ENCODE measurements at places on chromosomes 11 and 22.

- H3K27ac ChIP-seq, result no peak overlapping the region
- H3K27me3 ChIP-seq, result no peaks in the 10 kb centered on the region
- no peaks in the 10 kb centered on the region for H3K36me3 ChIP-seq
- H3K4me1 ChIP-seq, result no peaks in the 10 kb centered on the region
- H3K4me3 ChIP-seq, result no peak overlapping the region
- DNase-seq, result no peak
Measured at GRCh38 chr11:105449100-105449734, 160.7 kb upstream of the GRIA4 start.

- no peaks in the 10 kb centered on the region for H3K27me3 ChIP-seq
- H3K36me3 ChIP-seq, result no peaks in the 10 kb centered on the region
- H3K4me3 ChIP-seq, result no peak overlapping the region
- no peak overlapping the region for H3K27ac ChIP-seq
Measured at GRCh38 chr11:75056814-75057213, 39.9 kb downstream of the OR2AT4 start.

GRCh38 chr11:82663535-82663934, 70.1 kb downstream of the FAM181B start:
- H3K27ac ChIP-seq, result no peak overlapping the region
- H3K4me3 ChIP-seq, result no peak overlapping the region
- no peaks in the 10 kb centered on the region for H3K4me1 ChIP-seq
- no peaks in the 10 kb centered on the region for H3K27me3 ChIP-seq
- no peaks in the 10 kb centered on the region for H3K36me3 ChIP-seq

DNA sequence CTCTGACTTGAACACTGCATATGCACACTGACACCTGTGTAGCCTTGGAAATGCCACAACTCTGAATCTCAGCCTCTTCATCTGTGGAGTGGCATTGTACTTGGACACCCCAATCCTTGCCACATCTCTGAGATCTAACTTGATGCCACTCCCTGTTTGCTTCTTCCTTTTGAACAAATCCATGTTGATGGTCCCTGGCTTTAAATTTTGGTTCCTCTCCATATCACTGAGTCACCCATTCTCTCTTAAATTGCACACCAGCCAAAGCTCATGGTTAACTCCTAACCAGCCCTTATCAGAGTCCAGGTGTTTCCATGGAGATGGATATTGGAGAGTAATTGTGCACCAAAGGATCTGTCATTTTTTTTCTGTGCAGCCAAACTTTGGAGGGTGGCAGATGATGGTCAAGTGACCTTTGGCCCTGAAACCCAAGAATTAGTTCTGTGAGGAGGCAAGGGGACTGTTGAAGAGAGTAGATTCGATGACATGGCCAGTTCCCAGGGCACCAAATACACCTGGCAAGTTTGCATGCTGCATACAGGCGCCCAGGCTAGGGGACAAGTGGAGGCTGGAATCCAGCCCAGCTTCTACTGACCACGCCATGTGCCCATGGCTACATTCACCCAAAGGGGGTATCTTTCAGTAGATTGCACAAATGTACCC, 25.1 kb upstream of the PAMR1 start:
- H3K27ac ChIP-seq, result no peak overlapping the region
- no peak overlapping the region for H3K4me3 ChIP-seq
- H3K4me1 ChIP-seq, result peaks cover 22% of the 10 kb centered on the region

DNA sequence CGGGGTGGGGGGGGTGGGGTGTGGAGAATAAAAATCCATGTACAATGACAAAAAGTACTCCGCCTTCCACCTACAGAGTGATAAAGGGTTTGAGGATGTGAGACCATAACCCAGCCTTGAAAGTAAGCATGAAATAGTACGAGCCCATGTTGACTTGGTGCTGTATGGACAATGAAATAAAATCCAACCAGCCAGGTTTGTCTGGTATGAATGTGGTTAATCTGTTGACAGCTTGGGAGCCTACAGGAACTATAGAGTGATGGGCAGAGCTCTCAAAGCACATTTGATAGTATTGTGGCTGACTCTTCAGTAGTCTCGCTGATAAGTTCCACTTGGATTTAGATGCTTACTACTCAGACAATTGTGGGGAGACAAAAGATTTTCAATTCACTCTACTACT, 48.8 kb upstream of the CD44 start:
- no peak overlapping the region for H3K4me3 ChIP-seq
- H3K27ac ChIP-seq, result no peak overlapping the region
- no peaks in the 10 kb centered on the region for H3K27me3 ChIP-seq

DNA sequence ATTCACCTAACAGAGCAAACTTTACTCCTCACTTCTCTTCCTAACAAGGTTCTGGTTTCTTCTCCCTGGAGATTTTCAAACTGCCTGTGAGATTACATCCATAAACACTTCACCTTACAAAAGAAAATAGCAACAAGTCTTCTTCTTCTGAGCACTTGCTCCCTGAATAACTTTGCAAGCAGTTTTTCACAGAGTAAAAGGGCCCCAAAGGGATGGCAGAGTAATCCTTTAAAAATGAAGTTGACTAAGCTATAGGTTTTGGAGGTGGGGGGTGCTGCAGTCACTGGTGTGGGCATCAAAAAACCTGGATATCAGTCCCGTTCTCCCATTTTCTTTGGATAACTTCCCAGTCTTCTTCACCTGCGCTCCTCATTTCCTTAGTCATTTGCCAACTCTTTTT, 484.9 kb downstream of the MIAT start:
- H3K27ac ChIP-seq, result no peak overlapping the region
- peaks cover 17% of the 10 kb centered on the region for H3K4me1 ChIP-seq
- no peak overlapping the region for H3K4me3 ChIP-seq

GRCh38 chr11:5279471-5280090, 9.8 kb upstream of the HBE1 start:
- no peaks in the 10 kb centered on the region for H3K27me3 ChIP-seq
- no peaks in the 10 kb centered on the region for H3K4me1 ChIP-seq
- no peaks in the 10 kb centered on the region for H3K36me3 ChIP-seq
- no peak for DNase-seq
- no peak overlapping the region for H3K4me3 ChIP-seq

GRCh38 chr11:2883979-2884815, 1.4 kb downstream of the CDKN1C start:
- H3K4me3 ChIP-seq, result peak overlapping the region; percentile 61
- peaks cover 44% of the 10 kb centered on the region for H3K4me1 ChIP-seq
- peak; percentile 88 for DNase-seq
- no peaks in the 10 kb centered on the region for H3K36me3 ChIP-seq

- H3K4me1 ChIP-seq, result no peaks in the 10 kb centered on the region
- H3K27ac ChIP-seq, result no peak within 1 kb of the TSS
- H3K27me3 ChIP-seq, result peaks cover 29% of the 10 kb centered on the region
- DNase-seq, result no peak
Measured at GRCh38 chr22:24427500-24428164, at the start of gene ADORA2A. TSS of gene ADORA2A (plus strand) at chr22:24427599. CDS start at chr22:24433405, 5,806 bp downstream.

DNA sequence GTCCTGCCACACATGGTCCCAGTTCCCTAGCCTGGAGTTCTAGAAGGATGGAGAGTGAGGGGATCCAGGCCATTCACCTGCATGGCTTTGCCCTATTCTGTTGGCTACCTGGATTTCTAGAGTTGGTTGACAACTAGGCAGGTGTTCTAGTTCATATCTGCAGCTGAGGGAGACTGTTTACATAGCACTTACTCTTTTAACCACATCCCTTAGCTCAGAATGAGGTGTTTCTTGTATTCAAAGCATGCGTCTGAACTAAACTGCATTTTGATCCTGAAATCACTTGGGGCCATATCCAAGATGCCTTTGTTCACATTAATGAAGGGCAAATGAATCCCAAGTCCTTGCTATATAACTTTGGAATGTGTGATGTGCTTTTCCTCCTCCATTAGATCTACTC, 60.9 kb downstream of the SYT13 start:
- no peaks in the 10 kb centered on the region for H3K27me3 ChIP-seq
- peak; percentile 4 for DNase-seq
- no peak overlapping the region for H3K27ac ChIP-seq
- no peak overlapping the region for H3K4me3 ChIP-seq
- peaks cover 6% of the 10 kb centered on the region for H3K36me3 ChIP-seq

GRCh38 chr11:10990160-10990559, 132.3 kb upstream of the ZBED5 start:
- no peak overlapping the region for H3K4me3 ChIP-seq
- H3K27me3 ChIP-seq, result no peaks in the 10 kb centered on the region
- H3K27ac ChIP-seq, result no peak overlapping the region
- no peak for DNase-seq

DNA sequence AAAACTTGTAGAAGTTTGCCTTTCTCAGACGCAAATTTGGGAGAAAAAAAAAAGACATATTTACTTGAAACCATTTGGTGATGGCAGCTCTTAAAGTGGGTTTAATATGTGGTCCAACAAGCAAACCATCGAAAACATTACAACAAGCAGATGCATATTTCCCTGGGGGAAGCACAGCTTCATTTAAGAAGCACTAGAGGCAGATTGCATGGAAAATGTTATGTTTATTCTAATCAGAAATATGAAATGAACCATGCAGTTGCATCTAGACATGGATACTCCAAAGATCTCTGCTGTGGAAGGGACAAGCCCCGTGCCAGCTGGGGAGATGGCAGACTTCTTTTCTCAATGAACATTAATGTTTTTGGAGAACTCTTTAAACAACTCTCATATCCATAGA, 57.4 kb upstream of the PARVA start:
- DNase-seq, result no peak
- peak overlapping the region; percentile 82 for H3K27ac ChIP-seq
- H3K4me3 ChIP-seq, result no peak overlapping the region
- H3K4me1 ChIP-seq, result peaks cover 48% of the 10 kb centered on the region
- no peaks in the 10 kb centered on the region for H3K27me3 ChIP-seq

DNA sequence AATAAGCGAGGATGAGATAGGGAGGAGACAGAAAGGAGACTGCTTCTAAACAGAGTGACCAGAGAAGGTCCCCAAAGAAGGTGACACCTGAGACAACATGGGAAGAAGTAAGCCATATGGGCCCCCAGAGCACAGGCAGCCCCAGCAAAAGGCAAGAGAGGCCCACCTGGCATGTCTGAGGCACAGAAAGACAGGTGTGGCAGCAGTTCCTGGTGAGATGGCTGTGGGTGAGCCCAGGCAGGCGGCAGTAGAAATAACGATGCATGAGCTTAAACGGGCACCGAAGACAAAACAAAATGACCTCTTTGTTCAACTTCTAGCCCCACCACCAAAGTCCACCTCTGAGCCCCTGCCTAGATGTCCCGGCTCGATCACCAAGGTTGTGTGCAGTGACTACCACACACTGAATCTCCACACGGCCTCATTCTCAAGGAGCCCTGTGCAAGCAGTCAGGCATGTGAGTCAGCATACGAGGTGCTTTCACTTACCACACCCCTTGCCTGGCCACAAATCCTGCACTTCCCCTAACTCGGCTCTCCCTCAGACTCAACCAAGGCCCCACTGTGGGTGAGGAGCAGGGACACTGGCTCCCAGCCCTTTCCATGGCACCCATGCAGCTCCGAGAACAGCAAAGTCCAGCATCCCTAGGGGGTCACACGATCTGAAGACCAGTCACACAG, 77.6 kb downstream of the PACSIN2 start:
- H3K36me3 ChIP-seq, result no peaks in the 10 kb centered on the region
- no peak overlapping the region for H3K4me3 ChIP-seq
- peaks cover 85% of the 10 kb centered on the region for H3K4me1 ChIP-seq
- H3K27ac ChIP-seq, result peak overlapping the region; percentile 94
- H3K27me3 ChIP-seq, result no peaks in the 10 kb centered on the region

GRCh38 chr11:22466809-22467208, 128.6 kb downstream of the SLC17A6 start:
- H3K36me3 ChIP-seq, result no peaks in the 10 kb centered on the region
- no peaks in the 10 kb centered on the region for H3K27me3 ChIP-seq
- no peak overlapping the region for H3K27ac ChIP-seq
- no peaks in the 10 kb centered on the region for H3K4me1 ChIP-seq
- H3K4me3 ChIP-seq, result no peak overlapping the region

GRCh38 chr22:36336246-36337182, 51.3 kb downstream of the MYH9 start:
- DNase-seq, result no peak
- peak overlapping the region; percentile 100 for H3K27ac ChIP-seq
- no peaks in the 10 kb centered on the region for H3K27me3 ChIP-seq
- no peak overlapping the region for H3K4me3 ChIP-seq
- H3K36me3 ChIP-seq, result peaks cover 20% of the 10 kb centered on the region
- peaks cover under 1% of the 10 kb centered on the region for H3K4me1 ChIP-seq

GRCh38 chr22:49014227-49015201, 813.2 kb downstream of the BRD1 start:
- H3K27me3 ChIP-seq, result peaks cover 16% of the 10 kb centered on the region
- DNase-seq, result peak; percentile 56
- H3K27ac ChIP-seq, result no peak overlapping the region
- no peaks in the 10 kb centered on the region for H3K4me1 ChIP-seq

DNA sequence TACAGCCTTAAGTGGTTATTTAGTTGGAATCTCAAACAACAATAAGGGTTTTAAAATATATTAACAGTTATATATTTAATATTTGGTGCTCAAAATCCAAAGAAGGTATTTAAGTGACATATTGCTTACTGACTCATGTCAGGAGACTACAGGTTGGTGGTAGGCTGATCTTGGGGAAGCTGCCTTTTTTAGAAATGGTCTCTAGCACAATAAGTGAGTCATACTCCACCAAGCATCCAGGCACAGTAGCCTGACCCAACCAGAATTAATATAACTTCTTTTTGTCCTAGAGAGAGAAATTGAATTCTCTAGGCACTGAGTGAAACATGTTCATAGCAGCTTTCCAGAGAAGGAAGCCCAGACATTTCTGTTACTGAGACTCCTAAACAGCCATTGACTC, 868.5 kb upstream of the TENM4 start:
- no peaks in the 10 kb centered on the region for H3K4me1 ChIP-seq
- no peak overlapping the region for H3K27ac ChIP-seq

GRCh38 chr11:61833471-61833870, 5.4 kb downstream of the FADS2 start:
- H3K27me3 ChIP-seq, result no peaks in the 10 kb centered on the region
- no peaks in the 10 kb centered on the region for H3K4me1 ChIP-seq
- H3K36me3 ChIP-seq, result no peaks in the 10 kb centered on the region

- no peak overlapping the region for H3K27ac ChIP-seq
- H3K4me3 ChIP-seq, result no peak overlapping the region
- DNase-seq, result no peak
- H3K36me3 ChIP-seq, result no peaks in the 10 kb centered on the region
- no peaks in the 10 kb centered on the region for H3K4me1 ChIP-seq
- no peaks in the 10 kb centered on the region for H3K27me3 ChIP-seq
Measured at GRCh38 chr22:25548866-25549464, 15.5 kb upstream of the GRK3 start.

GRCh38 chr11:17777086-17777737, 42.6 kb downstream of the KCNC1 start:
- H3K27me3 ChIP-seq, result no peaks in the 10 kb centered on the region
- H3K36me3 ChIP-seq, result no peaks in the 10 kb centered on the region
- no peak overlapping the region for H3K27ac ChIP-seq
- DNase-seq, result peak; percentile 63
- H3K4me3 ChIP-seq, result no peak overlapping the region

DNA sequence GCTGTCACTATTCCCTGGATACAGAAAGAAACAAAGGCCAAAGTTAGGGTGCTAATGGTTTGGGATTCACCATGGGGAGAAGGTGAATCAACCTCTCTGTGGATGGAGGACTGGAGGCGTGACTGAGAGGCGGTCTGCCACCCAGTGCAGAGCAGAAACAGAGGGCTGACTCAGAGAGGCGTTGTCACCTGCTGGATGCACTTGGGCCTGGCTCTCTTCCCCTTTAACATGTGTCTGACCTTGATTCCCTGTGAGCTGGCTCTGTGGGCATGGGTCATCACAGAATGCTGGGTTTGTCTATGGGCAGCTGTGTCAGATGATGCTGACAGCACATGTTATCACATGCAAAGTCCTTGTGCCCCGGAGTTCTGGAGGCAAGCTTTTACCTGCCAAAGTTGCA, 75.9 kb downstream of the LDLRAD3 start:
- H3K4me3 ChIP-seq, result no peak overlapping the region
- H3K4me1 ChIP-seq, result no peaks in the 10 kb centered on the region
- no peaks in the 10 kb centered on the region for H3K36me3 ChIP-seq
- H3K27me3 ChIP-seq, result no peaks in the 10 kb centered on the region
- no peak overlapping the region for H3K27ac ChIP-seq

- no peak overlapping the region for H3K4me3 ChIP-seq
- no peaks in the 10 kb centered on the region for H3K27me3 ChIP-seq
- no peak for DNase-seq
Measured at GRCh38 chr22:33860386-33860785, 59.9 kb downstream of the LARGE1 start.
